ENCODE measurements at places on chromosomes 7 and 10.

DNA sequence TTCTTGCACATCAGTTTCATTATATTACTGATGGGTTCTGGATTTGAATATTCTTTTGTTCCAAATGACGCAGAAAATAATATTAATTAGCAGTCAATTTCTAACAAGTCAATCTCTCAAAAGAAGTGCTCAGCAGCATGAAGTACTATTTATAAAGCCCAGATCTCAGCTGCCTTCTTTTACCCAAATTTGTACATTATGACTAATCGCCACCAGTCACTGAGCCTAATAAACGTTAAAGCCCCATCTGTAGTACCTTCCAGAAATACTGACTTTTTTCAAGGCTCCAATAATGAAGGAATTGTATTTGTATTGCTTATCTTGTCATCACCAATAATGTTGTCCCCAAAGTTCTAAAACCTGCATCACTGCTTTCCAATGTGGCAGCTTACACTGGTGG is 540.2 kb downstream of the PARD3 start:
- no peak for DNase-seq

- DNase-seq, result no peak
Measured at GRCh38 chr7:6709808-6710207, 3.1 kb upstream of the ZNF12 start.

GRCh38 chr7:40221836-40222235 is 87.0 kb downstream of the SUGCT start:
- peak; percentile 90 for DNase-seq

GRCh38 chr7:1913466-1914282 is 243.6 kb downstream of the ELFN1 start:
- DNase-seq, result no peak

GRCh38 chr10:127151541-127151940 is 44.9 kb downstream of the INSYN2A start:
- peak; percentile 88 for DNase-seq

DNA sequence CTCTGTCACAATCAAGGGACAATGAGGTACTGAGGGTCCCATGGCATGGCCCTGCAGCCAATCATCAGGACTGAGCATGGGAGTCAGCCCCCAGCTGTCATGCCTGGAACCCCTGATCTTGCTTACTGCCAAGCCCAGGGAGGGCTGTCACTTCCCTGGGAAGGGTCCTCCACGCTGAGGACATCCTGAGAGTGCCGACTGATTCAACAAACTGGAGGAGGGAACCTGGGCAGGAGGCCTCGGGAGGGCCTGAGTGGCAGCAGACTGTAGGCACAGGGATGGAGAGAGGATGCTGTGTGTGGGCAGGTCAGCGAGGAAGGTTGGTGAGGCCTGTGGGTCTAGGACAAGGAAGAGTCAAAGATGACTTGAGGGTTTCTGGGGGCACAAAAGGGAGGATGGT is 154.3 kb downstream of the ZNF248 start:
- DNase-seq, result no peak

- no peak for DNase-seq
Measured at GRCh38 chr7:27303026-27303425, 60.4 kb downstream of the EVX1 start.

DNA sequence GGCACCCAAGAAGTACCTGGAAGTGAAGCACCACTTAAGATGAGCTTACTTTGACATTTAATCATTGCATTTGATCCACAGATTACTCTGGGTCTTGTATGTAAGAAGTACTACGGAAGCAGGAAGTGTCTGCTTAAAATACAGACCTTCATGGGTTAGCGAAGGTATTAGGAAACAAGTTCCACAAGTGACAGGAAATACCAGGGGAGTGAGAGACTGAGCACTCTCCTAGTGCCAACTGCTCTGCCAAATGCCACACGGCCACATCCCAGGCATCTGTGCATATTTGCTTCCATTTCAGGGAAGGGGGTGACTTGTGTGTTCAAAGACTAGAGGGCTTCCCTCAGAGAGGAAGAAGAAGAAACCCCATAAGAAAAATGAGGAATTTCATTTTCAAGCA is 57.2 kb upstream of the ANK3 start:
- peak; percentile 86 for DNase-seq

Data from kidney tubule cell (primary cell).